ENCODE measurements at places on chromosomes 2 and 18. TPM values are rescaled to one million over a fixed set of nuclear protein-coding genes. Genes with fewer than 3 reads are reported as not detected.

UGT1A10 gene
- not detected for total RNA-seq

C2orf74 gene
- 9.0 TPM for total RNA-seq

SPAST gene
- total RNA-seq: 34.6 TPM

FOXI3 gene
- 0.12 TPM for total RNA-seq

INHBB gene
- total RNA-seq: 0.14 TPM

SCYGR4 gene
- not detected for total RNA-seq

DNA sequence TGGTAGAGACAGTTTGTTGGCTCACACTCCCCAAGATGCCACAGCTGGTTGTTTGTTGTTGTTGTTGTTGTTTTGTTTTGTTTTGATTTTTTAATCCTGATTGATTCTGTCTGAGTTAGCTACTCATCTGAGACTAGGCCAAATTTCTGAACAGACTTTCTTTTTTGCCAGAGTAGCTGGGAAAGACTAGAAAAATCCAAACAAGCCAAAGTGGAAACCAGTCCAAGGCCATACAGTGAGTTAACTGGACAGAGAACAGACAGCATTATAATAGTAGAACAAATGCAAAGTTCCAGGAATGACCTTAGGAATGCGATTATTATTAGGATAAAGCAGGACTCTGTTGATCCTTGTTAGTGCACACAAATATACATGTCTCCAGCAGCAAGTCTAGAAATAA is 43.8 kb upstream of the CYP26B1 start:
- no peak for DNase-seq

DNA sequence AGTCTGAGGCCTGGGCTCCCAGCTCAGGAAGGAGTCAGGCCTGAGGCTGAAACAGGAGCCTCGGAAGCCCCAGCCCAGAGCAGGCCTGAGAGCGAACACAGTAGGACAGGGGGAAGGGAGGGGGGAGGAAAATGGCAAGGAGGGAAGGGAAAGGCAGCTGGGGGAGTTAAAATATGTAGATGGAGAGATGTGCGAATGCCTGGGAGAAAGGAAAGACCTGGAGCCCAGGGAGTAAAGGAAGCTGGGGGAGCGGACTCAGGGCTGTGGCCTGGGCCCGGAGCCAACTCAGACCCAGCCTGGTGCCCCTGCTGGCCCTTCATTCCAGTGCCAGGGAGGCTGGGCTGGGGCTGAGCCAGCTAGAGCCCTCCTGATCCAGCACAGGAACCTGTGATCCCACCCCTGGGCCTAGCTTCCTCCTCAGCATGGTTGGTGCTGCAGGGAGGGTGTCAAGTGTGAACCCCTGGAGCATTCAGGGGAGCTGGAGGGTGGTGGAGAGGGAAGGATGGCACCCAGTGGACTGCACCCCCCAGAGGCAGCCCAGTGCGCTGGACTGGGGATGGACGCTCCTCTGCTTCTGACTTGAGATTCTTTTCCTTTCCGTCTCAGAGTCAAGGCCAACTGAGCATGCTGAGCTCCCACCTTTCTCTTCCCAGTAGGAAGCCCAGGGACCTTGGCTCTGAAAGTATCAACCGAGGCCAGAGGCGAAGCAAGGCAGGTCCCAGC is 46.3 kb downstream of the EMX1 start:
- DNase-seq: no peak

DNA sequence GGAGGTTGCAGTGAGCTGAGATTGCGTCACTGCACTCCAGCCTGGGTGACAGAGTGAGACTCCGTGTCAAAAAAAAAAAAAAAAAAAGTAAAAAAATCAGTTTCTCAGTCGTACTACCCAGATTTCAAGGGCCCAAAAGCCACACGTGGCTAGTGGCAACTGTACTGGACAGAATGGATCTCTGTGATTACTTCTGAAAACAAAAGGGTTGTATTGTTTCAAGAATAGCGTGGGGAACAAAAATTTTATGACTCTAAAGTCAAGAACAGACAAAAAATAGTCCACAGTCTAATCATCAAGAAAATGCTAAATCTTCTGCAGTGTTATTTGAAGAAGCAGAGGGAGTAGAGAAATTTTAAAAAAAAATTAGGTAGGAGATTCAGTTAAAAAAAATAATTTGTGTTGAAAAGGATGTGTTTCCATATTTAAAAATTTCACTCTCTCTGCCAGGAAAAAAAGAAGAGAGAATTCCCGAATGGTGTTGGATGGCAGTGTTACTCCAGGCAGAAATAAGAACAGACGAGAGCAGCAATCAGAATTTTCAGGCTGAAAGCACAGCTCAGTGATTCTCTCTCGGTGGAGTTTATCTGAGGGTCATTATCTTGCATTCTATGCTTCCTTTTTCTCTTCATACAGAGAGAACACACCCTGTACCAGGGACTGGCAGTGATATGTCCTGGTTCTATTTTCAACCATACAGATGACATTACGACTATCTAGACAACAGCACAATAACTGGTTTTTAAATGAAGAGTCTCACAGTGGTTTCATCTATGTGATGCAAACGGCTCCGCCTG is 61.8 kb downstream of the CABYR start:
- DNase-seq: no peak

DNA sequence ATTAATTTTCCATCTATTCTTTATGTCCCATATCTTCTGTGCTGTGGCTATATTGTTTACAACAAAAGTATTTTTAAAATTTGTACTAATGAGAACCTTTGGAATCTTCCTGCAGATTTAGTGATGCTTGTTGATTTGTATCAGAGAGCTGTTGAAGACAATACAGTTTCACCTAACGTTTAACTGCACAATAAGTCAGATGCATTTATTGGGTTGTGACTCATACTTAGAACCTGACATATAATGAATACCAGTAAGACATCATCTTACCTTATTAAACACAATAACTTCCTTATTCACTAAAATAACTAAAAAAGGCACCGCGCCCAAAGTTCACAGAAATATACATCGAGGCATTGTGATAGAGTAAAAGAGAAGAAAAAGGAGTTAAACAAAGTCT is 43.8 kb upstream of the IL1R1 start:
- DNase-seq: no peak

DNA sequence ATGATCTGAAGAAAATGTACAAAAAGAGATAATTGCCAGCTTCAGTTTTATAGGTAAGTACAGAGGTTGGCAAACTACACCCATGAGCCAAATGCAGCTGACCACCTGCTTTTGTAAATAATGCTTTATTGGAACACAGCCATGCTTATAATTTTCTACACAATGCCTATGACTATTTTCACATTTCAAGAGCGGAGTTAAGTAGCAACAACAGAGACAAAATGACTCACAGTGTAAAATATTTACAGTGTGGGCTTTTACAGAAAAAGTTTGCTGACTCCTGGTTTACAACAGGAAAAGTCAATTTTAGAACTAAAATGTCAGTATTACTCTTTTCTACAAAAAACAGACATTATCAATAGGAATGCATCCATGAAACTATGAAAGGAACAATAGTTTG is 26.0 kb downstream of the CWC22 start:
- DNase-seq: no peak

GRCh38 chr2:28239207-28239606 is 153.5 kb upstream of the FOSL2 start:
- no peak for DNase-seq

DNA sequence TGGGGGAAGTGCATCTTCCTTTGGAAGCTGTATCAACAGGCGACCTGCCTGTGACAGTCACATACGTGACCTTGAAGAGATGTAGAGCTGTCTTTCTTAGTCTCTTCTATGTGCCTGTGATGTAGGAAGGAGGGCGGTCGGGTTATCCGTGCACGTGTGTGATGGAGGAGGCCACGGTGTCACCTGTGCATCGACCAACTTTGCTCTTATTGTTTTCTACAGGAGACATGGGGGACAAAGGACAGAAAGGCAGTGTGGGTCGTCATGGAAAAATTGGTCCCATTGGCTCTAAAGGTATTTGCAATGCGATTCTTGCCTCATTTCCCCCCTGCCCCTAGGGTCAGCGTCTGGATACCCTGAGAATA is 20.7 kb upstream of the ALLC start:
- no peak for DNase-seq

DNA sequence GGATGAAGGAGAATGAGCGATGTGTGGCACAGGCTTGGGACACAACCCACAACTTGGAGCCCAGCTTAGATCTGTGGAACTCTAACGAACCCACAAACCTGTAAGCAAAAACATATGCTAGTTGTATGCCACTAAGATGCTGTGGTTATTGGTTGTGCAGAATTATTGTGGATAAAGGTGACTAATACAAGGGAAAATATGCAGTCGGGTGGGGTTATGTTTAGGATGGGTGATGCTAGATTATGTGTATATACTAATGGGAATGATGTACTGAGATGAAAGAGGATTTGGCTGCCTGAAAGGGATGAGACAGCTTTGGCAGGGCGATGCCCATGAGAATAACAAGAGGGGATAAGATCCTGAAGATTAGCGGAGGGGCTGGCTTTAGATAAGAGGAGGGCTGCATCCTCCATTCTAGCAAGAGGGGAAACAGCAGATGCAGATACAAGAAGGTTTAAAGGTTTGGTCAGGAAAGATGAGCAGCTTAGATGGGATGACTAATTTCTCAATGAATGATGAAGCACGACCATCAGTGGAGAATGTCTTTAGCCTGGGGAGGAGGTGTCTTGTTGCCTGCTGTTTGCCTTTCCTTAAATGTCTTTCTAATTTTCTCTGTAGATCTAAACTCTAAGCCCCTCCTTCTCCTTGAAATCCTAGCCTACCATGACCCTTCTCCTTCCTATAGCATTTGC is 49.6 kb downstream of the GALNT14 start:
- no peak for DNase-seq

GRCh38 chr2:66440708-66441497 is 6.0 kb downstream of the MEIS1 start:
- no peak for DNase-seq

DNA sequence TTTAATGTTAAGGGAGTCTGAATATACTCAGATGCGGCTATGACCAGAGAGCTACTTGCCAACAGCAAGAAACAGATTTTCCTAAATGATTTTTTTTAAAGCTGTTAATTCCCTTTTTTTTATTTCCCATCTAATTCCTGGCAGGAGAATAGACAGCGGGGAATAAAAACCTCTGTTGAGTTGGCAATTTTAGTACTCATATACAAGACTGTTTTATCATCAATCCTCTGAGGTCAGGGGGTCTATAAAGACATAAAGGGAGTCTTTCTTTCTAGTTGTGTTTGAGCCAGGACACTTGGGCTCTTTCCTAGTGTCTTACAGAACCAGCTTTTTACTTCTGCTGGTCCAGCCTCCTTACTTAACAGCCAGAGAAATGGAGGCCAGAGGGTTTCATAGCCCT is 29.4 kb downstream of the MAIP1 start:
- DNase-seq: no peak

DNA sequence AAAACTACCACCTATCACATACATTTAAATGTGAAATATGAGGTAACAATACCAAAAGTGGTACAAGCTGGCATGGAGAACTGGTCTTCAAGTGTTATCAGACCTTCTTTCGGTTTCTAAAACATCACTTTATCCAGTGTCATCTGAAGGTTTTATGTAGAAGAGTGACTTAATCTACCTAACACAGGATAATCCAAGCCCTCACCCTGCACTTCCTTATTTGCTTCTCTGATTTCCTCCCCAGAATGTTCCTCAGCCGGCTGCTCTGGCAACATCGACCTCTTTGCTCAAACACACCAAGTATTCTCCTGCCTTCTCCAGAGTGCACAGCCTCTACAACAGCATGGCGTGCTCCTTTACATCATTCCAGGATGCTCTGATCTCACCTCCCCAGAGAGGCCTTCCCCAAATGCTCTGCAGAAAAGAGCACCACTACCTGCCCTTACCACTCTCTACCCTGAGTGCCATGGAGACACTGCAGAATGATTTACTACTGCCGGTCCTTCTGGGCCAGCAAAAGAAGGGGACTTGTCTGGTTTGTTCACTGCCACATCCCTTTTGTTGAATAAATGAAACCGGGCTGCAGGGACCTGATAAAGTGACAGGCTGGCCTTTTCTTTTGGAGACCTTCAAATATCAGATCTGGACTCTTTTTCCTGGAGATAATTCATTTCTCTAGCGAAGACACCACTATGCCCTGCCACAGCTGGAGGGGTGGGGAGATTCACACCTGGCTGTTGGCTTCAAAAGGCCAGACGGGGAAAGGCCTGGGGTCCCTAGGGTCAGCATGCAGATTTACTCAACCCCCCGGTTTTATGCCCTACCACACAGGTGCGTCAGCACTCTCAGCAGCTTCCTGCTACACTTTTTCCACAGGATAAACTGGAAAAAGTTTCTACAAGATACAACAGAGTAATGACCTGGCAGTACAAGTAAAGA is 42.0 kb downstream of the TTR start:
- DNase-seq: no peak

All from neural crest cell (in vitro differentiated cells).